ENCODE measurements at places on chromosomes 4 and X.

DNA sequence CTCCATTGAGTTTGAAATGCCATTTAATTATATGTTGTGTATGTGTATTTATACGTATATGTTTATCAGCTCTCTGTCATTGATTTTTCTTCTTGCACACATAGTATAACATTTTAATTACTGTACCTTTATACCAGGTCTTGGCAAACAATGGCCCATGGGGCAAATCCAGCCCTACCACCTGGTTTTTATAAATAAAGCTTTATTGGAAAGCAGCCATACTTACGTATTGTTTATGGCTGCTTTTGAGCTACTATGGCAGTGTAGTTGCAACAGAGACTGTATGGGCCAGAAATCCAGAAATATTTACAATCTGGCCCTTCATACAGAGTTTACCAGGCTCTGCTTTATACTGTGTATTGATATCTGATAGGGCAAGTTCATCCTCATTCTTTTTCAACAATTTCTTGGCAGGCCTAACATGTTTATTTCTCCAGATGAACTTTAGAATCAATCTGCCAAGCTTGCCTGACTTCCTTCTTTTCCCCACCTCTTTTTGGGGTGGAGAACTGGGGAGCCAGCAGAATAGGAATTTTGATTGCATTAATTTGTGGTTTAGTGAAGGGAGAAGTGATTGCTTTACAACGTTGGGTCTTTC is 15.8 kb downstream of the DCUN1D4 start:
- DNase-seq, result no peak

DNA sequence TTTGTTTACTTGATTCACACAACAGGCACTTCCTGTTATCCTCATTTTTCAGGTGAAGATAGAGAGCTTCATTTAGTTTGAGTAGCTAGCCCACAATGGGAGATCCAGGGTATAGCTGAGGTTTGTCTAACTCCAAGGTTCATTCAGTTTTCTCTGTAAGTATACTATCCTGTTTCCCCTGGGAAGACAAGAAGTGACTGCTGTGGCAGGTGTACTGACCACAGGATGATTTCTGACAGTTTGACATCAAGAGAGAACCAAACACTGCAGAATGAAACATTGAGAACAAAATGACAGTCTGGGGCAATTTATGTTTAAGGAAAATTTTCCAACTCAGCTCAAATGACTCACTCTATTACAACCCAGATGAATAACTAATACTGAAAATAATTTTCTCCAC is 958.0 kb downstream of the STPG2 start:
- no peak for DNase-seq

- DNase-seq, result no peak
Observed at GRCh38 chr4:105075045-105075444, 71.6 kb upstream of the TET2 start.

- no peak for DNase-seq
Observed at GRCh38 chr4:138329506-138330070, 87.4 kb upstream of the SLC7A11 start.

GRCh38 chrX:84168095-84168494 is 19.9 kb downstream of the RPS6KA6 start:
- DNase-seq, result no peak

- DNase-seq, result no peak
Observed at GRCh38 chr4:109275066-109275745, 27.3 kb downstream of the COL25A1 start.

DNA sequence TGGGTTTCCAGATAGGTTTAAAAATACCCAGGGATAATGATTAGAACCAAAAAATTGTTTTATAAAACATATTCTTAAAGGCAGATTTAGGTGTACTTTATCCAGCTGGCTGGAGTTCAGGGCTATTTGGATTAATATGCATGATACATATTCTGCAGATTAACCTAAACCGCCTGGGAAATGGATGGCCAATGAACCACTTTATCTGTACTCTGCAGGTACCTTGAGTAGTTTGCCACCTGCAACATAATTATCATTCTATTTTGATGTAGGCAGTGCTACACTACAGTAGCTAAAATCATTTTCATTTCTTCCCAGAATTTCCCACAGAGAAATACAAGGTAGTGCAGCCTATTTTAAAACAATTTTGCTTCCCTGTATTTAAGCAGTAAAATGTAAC is 683.2 kb upstream of the GNPDA2 start:
- DNase-seq, result no peak

DNA sequence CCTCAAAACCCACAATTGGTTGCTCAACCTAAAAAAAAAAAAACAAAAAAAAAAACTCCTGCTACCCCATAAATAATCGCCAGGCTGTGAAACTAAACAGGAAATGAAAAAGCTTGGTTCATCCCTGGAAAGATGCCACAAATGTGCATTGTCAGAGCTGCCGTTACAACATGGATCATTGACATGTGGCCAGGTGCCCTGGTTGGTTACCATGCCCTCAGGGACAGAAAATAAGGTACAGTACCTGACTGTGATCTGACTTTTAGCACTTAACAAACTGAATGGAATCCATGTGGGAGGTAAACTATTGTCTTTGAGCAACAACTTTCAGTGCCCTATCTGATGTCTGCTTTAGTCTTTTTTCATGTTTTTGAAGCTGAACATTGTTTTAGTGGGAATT is 118.0 kb upstream of the RPL34 start:
- no peak for DNase-seq

GRCh38 chr4:139715746-139716391 is 50.2 kb downstream of the MGST2 start:
- DNase-seq, result no peak

- DNase-seq, result no peak
Observed at GRCh38 chr4:111128327-111128726, 505.4 kb upstream of the PITX2 start.

DNA sequence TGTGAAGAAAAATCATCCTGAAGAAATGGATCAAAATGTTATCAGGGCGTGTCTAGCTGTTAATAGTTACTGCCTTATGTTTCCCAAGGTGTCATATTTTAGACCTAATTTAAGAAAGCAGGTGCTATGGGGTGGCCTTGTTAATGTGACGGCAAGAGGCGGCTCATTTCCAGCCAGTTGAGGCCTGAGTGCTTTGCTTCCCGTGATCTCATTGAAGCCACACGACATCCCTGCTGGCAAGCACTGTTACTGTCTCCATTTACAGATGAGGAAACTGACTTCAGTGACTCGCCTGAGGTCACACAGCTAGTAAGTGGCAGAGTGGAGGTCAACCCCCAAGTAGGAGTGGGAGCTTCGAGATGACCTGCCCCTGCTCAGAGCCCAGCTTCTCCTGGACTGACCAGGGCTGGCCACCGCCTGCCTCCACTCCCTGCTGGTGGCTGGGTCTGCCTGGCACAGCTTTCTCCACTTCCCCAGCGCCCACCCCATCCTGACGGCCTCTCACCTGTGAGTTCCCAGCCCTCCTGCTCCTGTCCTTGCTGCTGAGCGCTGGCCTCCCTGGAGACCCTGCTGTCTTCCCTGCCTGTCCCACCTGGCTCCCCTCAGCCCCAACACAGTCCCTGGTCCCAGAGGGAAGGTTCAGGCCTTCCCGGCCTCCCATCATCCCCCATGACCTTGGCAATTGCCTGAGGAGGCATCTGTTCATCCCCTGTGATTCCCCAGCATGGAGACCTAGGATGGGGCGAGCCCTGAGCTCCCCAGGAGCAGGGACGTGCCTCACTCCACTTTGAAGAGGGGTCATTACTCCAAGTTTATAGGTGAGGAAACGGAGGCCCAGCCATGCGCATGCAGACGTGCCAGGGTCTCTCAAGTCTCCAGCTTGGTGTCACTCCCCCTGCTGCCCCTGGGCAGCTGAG is 47.7 kb upstream of the SORCS2 start:
- no peak for DNase-seq

GRCh38 chrX:22689290-22689689 is 310.5 kb upstream of the DDX53 start:
- peak; percentile 12 for DNase-seq

DNA sequence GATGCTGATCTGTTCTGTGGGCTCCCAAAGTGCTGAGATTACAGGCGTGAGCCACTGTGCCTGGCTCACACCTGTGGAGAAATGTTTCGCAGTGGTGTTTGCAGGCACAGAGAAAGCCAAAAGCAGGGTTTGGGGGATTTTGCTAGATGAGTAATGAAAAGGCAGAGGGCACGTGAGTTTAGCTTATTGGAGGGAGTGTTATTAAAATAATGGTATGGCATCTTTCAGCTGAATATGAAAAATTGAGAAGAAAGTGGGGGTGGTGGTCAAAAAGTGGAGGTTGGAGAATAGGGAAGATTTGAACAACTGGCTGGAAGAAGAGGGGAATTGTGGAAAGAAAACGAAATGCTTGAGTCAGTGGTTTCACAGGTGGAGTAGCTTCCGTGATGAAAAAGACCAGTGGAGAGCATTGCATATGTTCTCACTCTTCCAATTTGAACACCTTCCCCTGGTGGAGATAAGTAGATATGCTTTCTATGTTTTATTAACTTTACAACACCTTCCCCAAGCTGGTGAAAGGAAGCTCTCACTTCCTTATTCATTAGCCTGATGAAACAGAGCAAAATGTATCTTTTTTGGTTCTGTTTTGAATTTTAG is 1.1 kb upstream of the CHST7 start:
- DNase-seq, result no peak

DNA sequence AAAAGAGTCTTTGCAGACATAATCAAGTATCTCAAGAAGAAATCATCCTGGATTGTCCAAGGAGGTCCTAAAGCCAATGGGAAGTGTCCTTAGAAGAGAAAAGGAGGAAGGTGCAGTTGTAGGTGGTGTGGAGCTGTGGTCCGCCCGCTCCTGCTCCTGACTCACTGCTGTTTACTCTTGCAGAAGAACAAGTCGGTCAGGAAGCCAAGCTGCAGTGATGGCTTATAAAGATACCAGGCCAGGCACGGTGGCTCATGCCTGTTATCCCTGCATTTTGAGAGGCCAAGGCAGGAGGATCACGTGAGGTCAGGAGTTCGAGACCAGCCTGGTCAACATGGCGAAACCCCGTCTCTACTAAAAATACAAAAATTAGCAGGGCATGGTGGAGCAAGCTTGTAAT is 66.4 kb upstream of the ATP6AP2 start:
- DNase-seq, result no peak
